ENCODE measurements at places on chromosomes 3 and 15. TPM values are rescaled to one million over a fixed set of nuclear protein-coding genes. Genes with fewer than 3 reads are reported as not detected.
A peak's percentile ranks its signal among the peaks of the same experiment; 100 is the strongest.

- no peaks in the 10 kb centered on the region for H3K27me3 ChIP-seq
- peaks cover 21% of the 10 kb centered on the region for H3K36me3 ChIP-seq
- peak overlapping the region; percentile 75 for H3K4me3 ChIP-seq
- no peak for DNase-seq
These were observed 536 bp downstream of the SNAPC5 start for GRCh38 chr15:66496951-66497501.

DNA sequence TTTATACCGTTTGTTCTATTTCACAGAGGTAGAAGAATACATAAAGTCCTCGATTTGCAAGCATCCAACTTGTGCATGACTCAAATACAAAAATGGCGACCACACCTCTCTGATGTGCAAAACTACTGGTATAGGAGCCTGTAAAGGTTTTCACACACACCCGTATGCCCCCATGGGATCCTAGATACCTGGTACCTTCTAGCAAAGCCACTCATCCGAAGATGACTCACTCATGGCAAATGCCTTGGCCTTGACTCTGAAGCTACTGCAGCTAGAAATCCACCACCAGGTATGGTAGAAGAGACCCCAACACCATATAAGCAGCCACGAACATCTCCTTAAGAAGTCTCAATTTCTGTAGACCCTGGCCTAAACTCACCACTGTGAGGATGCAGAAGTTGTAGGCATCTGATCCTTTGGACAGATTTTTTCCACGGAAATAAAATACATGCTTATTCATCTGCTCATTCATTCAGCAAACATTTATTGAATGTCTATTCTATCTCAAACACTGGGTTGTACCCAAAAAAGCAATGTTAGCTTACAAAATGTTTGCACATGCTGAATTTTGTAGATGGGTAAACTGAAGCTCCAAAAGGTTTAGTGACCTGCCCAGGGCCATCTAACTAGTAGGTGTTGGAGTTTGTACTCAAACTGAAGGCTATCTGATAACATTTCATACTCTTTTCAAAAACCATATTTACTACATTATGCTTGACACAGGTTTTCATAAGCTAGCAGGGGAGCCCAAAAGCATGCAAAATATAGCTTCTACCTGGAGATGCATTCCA, 158.8 kb downstream of the RORA start:
- H3K36me3 ChIP-seq = no peaks in the 10 kb centered on the region
- H3K4me1 ChIP-seq = no peaks in the 10 kb centered on the region
- DNase-seq = no peak
- H3K4me3 ChIP-seq = no peak overlapping the region
- no peak overlapping the region for H3K27ac ChIP-seq

GRCh38 chr3:40267937-40268724, 41.4 kb upstream of the EIF1B start:
- no peaks in the 10 kb centered on the region for H3K36me3 ChIP-seq
- DNase-seq = peak; percentile 3
- H3K4me3 ChIP-seq = no peak overlapping the region
- no peak overlapping the region for H3K27ac ChIP-seq
- no peaks in the 10 kb centered on the region for H3K4me1 ChIP-seq

DNA sequence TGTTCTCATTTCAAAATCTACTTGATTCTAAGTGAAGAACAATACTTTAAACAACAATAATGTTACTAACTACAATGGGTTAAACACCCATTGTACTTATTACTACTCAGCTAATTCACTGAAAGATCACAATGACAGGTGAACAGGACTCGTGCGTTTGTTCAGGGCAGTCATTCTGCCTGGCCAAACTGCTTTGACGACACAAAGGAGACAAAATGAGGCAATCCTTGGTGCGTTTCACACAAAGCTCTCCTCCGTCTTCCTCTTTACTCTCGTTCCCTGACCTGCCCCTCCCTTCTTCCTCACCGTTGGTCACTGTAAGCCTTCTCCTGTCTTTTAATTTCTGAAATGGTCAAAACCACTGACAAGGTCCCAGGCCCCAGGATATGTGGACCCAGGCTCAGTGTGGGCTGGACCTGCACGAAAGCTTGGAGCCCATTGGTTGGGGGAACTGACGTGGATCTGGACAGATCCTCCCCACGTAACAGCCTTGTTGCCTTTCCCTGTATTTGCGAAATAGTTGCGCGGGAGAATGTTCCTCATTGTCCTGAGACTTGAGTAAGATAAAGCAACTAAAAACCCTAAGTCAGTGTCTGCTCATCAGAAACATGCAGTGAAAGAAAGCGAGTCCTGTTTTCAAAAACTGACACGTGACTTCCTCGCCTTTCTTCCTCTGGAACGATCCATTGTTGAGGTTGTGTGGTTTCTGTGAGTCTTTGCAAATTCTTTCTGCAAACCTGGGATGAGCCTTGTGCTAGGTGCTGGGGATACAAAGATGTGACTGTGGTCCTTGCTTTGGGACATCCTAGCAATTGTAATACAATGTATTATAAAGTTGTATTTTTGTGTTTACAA, 147.1 kb upstream of the RGMA start:
- H3K27me3 ChIP-seq = no peaks in the 10 kb centered on the region
- no peaks in the 10 kb centered on the region for H3K4me1 ChIP-seq
- no peak overlapping the region for H3K4me3 ChIP-seq
- H3K36me3 ChIP-seq = no peaks in the 10 kb centered on the region
- H3K27ac ChIP-seq = no peak overlapping the region
- DNase-seq = no peak

GRCh38 chr3:5270666-5271371, 83.3 kb downstream of the EDEM1 start:
- no peaks in the 10 kb centered on the region for H3K4me1 ChIP-seq
- no peak for DNase-seq
- H3K36me3 ChIP-seq = no peaks in the 10 kb centered on the region
- no peaks in the 10 kb centered on the region for H3K27me3 ChIP-seq

DNA sequence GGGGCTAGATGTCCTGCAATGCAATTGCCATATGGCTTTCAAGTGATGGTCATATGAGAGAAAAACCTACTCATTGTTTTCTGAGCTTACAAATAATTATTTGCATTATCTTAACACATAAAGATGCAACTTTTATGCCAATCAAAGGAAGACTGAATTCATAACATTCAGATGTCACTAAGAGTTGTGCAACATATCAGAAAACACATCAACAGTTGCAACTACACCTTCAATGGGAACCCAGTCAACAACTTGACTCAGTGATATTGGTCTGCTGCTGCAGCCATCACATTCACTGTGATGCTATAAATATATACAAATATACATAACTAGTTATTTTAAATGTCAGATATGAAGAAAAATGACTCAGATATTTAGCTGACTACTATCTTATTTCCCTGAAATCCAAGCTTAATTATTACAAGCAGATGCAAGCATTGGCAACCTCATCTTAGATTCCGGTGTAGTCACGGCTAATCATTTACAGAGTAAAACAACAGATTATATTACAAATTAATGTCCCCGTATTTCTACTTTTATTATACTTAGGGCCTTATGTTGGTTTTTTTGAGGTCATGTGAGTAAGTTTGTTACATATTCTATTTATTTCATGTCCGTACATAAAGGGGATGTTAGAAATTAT, 23.7 kb downstream of the CNTN3 start:
- no peak for DNase-seq
- no peaks in the 10 kb centered on the region for H3K27me3 ChIP-seq
- no peak overlapping the region for H3K27ac ChIP-seq
- H3K36me3 ChIP-seq = no peaks in the 10 kb centered on the region
- no peaks in the 10 kb centered on the region for H3K4me1 ChIP-seq

DNA sequence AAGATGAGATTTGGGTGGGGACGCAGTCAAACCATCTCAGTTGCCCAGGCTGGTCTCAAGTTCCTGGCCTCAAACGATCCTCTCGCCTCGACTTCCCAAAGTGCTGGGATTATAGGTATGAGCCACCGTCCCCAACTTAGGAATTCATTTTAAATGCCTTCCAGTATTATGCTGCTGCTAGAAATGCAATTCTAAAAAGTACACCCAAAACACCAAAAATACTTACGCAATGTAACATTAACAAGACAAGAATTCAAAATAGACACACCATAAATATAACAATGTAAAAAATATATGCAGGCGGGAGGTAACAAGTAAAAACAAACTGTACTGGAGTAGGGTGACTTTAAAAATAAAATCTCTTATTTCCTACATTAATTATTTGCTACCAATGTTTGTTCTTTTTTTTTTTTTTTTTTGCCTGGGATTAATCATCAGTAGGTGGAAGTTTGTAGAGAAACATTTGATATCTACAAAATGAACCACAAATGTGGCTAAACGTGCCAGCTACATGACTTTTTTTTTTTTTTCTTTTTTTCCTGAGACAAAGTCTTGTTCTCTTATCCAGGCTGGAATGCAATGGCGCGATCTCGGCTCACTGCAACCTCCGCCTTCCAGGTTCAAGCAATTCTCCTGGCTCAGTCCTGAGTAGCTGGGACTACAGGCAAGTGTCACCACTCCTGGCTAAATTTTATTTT, 56.8 kb downstream of the SETMAR start:
- no peaks in the 10 kb centered on the region for H3K27me3 ChIP-seq
- H3K4me1 ChIP-seq = peaks cover 4% of the 10 kb centered on the region
- peak; percentile 22 for DNase-seq

DNA sequence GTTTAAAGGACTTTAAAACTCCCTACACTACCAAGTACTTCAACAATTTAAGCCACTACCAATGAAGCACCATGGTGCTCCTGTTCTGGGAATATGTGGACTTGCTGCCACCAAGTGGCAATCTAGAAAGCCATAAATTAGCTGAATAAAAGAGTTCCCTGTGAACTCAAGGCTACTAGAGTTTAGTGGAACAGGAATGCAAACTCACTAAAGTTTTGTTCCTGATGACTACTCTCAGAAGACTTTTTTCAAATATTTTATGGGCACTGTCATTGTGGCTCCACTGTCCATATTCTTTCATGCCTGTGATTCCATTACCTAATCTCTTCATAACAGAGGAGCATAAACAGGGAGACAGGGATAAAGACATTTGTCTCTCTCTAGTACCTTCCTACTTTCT, 63.9 kb downstream of the TMCC1 start:
- peaks cover 2% of the 10 kb centered on the region for H3K36me3 ChIP-seq
- H3K4me1 ChIP-seq = peaks cover 11% of the 10 kb centered on the region
- H3K4me3 ChIP-seq = no peak overlapping the region
- H3K27me3 ChIP-seq = no peaks in the 10 kb centered on the region
- H3K27ac ChIP-seq = peak overlapping the region; percentile 51
- peak; percentile 93 for DNase-seq

AHSG gene
- not detected for polyA plus RNA-seq

RAD18 gene
- 9.9 TPM for polyA plus RNA-seq
